Activated CD4-positive, alpha-beta T cell treated with anti-CD3 and anti-CD28 coated beads, Interleukin-2, amount 50 U/mL, for 4 hours (primary cell): ENCODE measurements at places on chromosomes 2 and 18.
A peak's percentile ranks its signal among the peaks of the same experiment; 100 is the strongest.

DNA sequence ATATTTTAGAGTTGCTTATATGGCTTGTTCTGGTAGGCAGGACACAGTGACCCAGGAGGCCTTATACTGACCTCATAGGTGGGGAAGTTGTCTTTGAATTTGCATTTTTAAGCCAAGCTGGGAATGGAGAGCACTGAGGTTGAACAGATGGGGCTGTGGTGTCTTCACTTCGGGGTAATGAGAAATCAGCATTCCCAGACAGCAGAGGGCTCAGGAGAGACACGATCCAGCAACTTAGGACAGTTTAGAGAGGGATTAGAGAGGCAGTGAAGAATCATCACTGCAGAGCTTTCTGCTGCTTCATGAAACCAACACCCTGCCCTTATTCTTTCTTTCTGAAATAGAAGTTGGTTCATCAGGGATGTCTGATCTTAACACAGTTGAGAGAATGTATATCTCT, 202.4 kb downstream of the TDRD15 start:
- DNase-seq = no peak

- no peak for DNase-seq
Observed at GRCh38 chr2:231469583-231469950, 5.3 kb upstream of the NCL start.

DNA sequence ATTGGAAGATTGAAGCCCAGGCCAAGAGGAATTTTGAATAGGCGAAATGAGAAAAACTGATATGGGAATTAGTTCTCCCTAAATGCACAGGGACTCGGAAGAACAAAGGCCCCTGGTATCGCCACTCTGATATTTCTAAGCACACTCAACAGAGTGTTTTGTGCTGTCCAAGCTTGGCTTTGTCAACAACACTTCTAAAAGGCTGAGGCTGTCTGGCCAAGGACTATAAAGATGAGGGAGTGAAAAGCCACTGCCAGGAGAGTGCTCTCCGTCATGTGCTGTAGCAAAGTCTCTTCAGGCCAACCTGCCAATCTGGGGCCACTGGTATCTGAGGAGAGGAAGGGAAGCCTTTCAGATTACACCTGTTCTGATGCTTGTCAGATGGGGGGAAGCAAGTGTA, 611.2 kb upstream of the PIK3C3 start:
- no peak for DNase-seq

GRCh38 chr2:50476174-50476573, 555.8 kb downstream of the NRXN1 start:
- no peak for DNase-seq

GRCh38 chr2:239767021-239767905, 257.9 kb downstream of the NDUFA10 start:
- no peak for DNase-seq

GRCh38 chr2:204850581-204850980, 305.3 kb downstream of the PARD3B start:
- no peak for DNase-seq

GRCh38 chr2:86785456-86785855, 5.3 kb downstream of the CD8A start:
- DNase-seq = no peak

DNA sequence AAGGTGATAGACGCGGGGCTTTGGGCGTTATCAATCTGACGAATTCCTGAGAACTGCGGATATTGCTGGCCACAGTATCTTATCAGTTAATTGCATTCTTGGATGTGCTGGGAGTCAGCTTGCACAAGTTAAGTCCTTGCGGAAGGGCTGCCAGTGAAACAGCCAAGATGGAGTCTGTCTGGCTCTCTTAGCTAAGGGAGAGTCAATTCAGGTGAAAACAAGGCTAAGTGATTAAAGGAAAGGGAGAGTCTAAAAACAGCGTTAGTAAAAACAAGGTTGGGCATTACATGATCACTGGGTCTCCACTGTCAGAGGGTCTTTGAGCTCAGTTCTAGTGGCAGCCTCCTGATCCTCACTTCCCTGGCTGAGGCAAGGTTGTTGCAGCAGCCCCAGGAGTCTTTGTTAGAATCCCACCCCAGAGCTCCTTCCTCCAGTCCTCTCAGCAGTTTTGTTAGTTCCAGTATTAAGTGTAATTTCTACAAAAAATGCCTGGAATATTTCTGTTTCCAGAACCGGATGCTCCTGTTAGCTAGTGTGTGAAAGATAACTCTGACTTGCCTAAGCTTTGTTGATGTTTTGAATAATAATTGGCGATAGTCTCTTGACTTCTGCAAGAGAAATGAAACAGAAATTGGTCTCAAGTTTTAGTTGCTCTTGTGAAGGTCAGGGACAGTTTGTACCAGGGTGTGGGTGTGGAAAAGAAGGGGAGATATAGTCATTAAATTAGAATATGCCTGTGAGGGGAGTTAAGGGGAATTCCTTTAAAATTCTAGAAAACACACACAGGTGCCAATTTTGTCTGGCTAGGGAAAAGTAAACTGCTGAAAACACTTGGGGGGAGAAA, 10.6 kb downstream of the CFLAR start:
- DNase-seq = no peak

- DNase-seq = no peak
Observed at GRCh38 chr2:20574930-20575329, 76.0 kb downstream of the HS1BP3 start.

DNA sequence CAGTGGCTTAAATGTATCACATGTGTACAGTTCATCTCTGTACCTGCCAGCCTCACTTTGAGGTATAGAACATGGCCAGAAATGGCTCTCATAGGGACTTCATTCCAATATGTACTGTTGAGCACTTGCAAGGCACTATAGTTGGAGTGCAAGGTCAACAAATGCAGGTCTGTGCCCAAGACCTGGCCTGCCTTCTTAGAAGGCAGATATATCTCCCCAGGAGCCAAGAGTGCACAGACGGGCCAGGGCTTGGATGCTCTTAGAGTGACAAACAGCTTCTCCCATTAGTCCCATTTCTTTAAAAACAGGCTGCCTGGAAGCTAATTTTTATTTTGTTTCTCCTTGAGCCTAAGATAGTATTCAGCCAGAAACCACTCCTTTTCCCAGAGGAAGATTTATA, 7.3 kb downstream of the TEX261 start:
- DNase-seq = no peak

- DNase-seq = no peak
Observed at GRCh38 chr18:46184727-46185126, 80.5 kb downstream of the HAUS1 start.

DNA sequence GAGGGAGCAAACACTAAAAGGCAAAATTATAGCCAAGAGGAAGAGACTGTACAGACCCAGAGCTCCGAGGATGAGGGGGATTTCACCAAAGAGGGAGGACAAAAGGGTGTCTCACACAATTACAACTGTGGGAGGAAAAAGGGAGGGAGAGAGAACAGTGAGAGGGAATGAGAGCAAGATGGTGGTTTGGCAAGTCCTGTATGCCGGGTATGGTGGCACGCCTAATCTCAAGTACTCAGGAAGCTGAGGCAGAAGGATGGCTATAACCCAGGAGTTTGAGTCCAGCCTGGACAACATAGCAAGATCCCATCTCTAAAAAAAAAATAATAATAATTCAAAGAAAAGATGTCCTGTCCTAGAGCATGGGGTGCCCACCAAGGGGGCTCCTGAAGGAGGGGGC, 34.3 kb downstream of the NPC1 start:
- no peak for DNase-seq

DNA sequence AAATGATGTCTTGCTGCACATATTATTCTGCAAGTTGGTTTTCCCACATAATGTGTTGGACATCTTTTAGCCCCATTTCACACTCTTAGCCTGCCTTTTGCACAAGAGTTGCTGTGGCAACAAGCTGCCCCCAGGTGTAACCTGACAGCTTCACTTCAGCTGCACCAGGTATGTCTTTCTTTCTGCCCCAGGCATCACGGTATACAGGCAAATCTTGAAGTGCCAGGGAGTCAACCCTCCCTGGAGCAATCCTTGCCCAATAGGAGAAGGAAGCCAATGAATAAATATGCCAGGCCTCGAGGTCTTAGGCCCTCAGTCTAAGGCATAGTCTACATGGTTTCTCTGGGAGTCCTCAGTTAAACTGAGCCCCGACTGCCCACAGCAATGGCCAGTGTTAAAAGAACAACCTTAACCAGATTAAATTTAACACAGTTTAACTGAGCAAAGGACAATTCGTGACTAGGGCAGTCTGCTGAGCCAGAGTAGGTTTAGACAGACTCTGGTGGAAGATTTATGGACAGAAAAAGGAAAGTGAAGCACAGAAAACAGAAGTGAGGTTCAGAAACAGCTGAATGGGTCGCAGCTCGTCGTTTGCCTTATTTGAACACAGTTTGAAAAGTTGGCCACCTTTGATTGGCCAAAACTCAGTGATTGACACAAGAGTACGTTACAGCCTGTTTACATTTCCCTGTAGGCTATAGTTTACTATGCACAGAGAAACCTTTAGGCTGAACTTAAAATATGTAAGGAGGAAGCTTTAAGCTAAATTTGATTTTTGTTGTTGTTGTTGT, 32.0 kb upstream of the C1QL2 start:
- no peak for DNase-seq

DNA sequence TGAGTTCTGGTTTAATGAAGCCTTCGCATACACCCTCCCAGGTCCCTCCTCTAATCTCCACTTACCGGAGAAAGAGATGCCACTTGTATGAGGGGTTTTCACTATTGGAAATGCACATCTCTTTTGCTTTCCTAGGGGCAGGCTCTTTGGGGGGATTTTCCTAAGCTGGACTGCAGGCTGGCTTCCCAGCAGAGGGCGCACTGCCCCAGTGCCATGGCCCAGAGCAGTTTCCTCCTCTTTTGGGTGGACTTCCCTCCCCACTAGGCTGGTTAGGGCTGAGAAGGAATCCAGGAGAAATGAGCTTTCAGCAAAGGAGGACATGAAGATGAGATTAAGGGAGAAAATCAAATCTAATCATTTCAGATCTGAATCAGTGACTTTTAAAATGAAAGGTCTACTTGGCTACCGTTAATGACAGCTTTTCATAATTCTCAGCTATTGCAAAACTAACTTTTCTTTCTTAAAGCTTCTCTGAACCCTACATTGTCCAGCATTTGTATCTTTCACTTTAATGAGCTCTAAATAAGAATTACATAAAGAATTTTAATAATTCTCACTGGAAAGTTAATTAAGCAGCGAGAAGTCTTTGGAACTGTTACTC, 784.1 kb upstream of the FANCL start:
- DNase-seq = no peak

GRCh38 chr2:95049683-95049955, 24.1 kb downstream of the MAL start:
- DNase-seq = no peak

DNA sequence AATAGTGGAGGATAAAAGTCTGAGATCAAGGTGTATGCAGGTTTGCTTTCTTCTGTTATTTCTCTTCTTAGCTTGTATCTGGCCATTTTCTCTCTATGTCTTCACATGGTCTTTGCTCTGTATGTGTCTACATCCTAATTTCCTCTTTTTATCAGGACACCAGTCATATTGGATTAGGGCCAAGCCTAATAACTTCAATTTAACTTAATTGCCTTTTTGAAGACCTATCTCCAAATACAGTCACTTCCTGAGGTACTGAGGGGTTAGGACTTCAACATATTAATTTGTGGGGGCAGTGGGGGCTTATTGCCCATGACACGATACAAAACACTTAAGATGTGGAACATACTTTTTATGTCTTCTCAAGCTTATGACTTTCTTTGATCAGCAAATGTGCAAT, 632.9 kb upstream of the CELF4 start:
- DNase-seq = no peak

DNA sequence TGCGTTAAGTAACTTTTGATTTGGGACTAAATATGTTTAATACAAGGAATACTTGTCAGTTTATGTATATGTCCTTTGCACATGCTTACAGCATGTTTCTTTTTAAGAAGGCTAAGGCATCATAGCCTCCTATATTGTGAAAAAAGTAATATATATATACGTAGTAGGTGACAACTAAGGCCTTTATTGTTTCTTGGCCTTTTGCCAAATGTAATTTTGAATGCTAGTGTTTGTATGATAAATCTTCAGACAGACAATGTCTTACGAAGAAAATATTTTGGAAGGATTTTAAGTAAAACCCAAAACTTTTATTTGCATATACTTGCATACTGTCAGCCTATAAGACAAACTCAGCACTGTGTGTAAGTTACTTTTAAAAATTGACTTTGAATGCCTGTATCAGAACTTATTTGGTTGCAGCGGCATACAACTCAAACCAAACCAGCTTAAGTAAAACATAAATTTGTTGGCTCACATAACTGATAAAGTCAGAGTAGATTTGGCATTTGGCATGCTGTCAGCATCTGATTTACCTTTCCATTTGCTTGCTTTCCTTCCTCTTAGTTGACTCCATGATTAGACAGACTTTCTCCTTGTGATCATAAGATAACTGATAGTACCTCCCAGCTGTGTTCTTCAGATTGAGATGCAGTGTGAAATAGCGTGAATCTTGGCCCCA, 24.4 kb downstream of the UBE2E3 start:
- no peak for DNase-seq

DNA sequence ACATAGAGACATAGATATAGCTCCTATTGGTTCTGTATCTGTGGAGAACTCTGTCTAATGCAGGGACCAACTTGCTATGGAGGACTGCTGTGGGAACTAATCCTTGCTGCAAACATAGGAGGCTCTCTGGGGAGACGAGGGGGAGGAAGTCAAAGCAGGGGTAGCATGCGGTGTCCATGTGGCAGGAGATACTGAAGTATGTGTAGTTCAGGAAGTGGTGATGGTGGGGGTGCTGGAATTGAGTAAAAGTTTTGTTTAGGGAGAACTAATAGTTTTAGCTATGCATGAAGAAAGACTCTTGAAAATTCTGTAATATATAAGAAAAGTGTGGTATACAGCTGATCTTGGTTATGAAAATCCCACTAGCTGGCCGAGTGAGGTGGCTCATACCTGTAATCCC, 62.0 kb downstream of the ANKRD44 start:
- DNase-seq = peak; percentile 24

DNA sequence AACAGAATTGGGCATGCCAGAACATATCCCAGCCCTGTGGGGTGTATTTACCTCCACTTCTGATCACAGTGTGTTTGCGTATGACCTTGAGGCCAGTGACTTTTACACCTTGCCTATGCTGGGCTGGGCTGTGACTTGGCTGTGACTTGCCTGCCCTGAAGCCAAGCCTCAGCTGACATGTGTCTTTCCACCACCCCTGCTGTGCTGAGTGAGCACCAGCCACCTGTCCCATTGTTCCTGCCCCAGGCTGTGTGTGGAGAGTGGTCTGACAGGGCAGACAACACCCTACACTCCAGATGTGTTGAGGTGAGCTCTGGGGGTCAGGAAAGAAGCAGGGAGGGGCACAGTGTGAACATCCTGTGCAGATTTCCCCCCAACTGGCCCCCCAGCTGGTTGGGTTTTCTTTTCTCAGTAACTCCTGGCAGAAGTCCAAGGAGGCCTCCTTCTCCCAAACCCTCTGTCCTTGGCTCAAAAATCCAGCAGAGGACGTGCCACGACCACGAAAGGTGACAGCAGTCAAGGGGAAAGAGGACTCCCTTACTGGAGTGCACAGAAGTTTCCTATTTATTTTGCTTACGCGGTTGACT, 5.1 kb upstream of the STEAP3 start:
- DNase-seq = no peak
